Suppressor macrophage treated with lipopolysaccharide for 1 hour (primary cell): ENCODE measurements at places on chromosomes 13 and 19.

GRCh38 chr19:17550076-17550667 is 5.3 kb upstream of the COLGALT1 start:
- DNase-seq = no peak

GRCh38 chr13:33326246-33326645 is 40.7 kb upstream of the STARD13 start:
- DNase-seq = no peak

DNA sequence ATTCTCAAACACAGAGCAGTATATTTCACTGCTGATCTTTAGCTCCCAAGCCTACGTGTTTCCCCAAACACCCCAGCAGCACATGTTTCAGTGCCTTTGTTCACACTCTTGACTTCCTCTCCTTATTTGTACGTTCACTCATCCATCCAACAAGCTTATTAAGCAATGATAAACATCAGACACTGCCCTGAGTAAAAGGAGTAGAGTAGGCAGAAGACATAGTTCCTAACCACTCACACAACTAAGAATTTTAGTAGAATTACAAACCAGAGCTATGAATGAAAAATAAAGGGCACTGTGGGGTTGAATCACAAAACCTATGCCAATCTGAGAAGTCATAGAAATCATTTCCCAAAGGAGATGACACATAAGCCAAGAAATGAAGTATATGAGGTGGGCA is 213.5 kb downstream of the DIAPH3 start:
- no peak for DNase-seq

DNA sequence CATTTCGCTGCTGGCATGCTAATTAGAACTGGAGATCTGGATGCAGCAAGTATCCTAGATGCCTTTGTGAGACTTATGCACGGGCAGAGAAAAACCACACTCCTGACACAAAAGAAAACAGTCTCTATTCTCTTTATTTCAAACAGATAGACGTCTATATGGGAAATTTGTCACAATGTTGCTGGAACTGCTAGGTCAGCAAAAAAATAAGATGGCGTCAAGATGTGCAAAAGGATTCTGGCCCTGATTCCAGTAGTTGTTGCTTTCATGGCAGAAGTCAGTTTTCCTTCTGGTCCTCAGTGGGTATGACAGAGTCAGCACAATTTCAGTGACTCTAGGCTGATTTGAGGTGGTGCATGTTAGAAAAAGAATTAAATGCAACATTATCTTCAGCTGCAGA is 1068.0 kb downstream of the SLITRK5 start:
- DNase-seq = no peak

DNA sequence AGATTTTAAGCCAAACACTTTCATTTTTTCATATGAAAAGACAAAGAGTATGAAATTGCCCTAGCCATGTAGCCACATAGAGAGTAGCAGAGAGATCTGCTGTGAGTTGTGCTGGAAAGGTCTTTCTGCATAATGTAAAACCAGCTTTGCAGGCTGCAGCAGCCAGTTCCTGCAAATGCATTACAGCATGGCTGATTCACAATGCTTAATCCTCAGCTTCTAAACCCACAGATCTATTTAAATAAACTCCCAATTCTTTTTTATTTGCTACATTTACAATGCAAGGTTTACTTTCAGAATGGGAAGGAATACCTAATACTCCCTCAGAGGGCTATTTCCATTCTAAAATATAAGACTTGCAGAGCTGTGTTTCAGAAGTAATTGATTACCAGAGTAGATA is 185.6 kb upstream of the STARD13 start:
- no peak for DNase-seq

- peak; percentile 67 for DNase-seq
These were observed 1.2 kb upstream of the FBXL3 start for GRCh38 chr13:77028202-77028601.

DNA sequence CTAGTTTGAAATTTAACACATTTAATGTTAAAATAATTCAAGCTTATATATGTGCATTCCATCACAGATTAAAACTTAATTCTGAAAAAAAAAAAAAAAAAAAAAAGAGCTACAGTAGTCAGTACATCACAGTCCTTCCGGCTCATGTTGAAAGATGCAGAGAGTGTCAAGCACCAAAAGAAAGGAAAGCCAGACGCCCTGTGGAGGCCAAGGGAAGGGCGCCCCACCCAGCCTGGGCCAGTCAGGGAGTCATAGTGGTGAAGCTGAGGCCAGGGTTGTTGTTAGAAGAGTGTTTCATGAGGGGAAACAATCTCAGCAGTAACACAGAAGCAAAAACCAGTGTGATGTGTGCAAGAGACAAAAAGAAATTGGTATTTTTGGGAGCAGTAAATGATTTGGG is 375.3 kb downstream of the MTUS2 start:
- DNase-seq = no peak

DNA sequence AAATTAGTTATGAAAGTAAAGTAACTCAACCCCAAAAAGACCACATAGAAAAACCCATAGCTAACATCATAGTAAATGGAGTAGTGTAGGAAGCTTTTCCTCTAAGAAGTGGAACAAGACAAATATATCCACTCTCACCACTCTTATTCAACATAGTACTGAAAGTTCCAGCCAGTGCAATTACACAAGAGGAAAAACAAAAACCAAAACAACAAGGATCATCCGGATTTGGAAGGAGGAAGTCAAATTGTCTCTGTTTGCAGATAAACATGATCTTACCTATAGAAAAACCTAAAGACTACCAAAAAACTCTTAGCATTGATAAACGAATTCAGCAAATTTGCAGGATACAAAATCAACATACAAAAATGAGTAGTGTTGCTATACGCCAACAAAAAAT is 8.5 kb upstream of the SIGLEC8 start:
- peak; percentile 44 for DNase-seq

DNA sequence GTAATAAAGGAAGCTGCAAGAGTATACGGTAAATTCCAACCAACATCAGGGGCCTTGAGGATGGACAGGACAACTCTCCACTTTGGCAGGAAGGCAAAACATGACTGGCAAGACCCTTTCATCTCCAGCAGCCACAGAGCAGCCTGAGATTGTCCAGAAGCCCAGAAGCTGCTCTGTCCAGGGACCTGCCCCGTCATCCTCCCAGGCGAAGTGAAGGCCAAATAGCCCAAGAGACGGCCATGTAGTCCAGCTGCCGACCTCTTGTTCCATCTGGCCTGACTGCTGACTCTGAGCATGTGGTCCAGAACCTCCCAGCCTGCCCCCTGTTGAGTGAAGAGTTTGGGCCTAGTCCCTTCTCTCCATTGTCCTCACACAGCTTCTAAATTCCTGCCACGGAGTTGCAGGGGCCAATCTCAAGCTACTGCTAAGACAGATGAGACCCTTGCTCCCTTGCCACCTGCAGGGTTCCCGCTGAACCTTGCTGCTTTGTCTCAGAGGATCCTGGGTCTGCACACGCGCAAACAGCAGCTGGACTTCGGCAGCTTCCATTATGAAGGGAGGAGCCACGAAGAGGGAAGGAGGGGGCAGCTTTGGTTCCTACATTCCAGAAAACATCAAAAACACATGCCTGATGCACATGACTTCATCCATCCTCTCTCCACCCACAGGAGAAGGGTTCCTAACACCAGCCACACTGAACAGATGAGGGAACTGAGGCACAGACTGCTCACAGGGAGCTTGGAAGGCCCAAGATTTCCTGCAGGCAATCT is 196.9 kb downstream of the KATNAL1 start:
- DNase-seq = no peak

GRCh38 chr13:105817498-105817897 is 718.0 kb downstream of the EFNB2 start:
- no peak for DNase-seq

GRCh38 chr13:100543872-100544602 is 44.6 kb downstream of the GGACT start:
- peak; percentile 22 for DNase-seq

DNA sequence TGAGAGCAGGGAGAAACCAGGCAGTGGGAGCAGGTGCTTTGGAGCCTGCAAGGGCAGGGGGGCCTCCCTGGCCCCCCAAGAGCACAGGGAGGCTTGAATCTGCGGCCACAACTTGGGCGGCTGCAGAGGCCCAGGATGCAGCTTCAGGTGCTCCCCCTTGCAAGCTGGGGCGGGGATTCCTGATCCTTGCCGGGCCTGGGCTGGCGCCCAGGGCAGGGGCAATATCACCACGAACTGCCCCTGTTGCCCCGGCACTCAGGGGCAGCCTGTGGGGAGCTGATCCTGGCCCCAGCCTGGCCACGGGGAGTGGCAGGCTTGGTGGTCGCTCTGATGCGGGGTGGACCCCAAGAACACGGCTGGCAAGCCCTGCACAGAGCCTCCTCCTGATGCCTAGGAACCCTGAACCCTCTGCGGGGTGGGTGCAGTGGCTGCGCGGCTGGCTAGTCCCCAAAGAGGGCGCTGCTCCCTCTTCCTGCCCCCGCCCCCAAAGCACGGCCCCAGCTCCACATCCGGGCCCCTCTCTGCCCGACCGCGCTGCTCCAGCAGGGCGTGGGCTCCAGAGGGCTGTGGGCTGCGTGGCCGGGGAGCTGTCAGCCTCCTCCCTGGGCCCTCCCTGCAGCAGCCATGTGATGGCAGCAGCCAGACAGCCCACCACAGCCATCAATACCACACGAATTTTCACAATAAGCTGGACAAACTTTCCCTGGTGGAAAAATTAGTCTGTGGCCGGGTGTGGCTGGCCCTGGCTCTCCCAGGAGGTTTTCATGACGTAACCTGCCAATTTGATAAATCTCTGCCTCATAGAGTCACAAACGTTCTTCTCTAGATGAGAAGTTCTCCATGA is 21.0 kb downstream of the TNFSF9 start:
- peak; percentile 68 for DNase-seq

- DNase-seq = no peak
These were observed 7.5 kb upstream of the RBM26 start for GRCh38 chr13:79413521-79413920.

GRCh38 chr13:98972627-98973026 is 5.2 kb downstream of the DOCK9 start:
- no peak for DNase-seq

GRCh38 chr19:17765069-17765618 is 13.9 kb downstream of the FCHO1 start:
- peak; percentile 90 for DNase-seq

DNA sequence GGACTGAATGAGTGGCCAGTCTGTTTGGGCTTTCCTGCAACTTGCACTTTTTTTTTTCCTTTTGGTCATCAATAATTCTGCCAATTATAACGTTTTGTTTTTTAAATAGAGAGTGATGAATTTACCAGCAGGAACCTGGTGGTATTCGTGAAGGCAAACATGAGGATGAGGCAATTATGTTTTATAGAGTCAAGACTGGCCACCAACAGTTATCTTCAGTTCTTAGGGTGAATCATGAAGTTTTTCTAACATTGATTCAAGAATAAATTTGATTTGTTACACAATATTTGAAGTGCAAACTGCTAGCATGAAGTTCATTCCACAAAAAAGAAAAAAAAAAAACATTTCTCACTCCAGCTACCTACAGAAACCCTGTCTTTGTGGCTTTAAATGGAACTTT is 244.5 kb downstream of the SPRY2 start:
- DNase-seq = no peak

GRCh38 chr13:96617528-96617927 is 376.7 kb downstream of the OXGR1 start:
- DNase-seq = no peak

GRCh38 chr19:40718774-40719391 is 2.0 kb downstream of the ITPKC start:
- no peak for DNase-seq

DNA sequence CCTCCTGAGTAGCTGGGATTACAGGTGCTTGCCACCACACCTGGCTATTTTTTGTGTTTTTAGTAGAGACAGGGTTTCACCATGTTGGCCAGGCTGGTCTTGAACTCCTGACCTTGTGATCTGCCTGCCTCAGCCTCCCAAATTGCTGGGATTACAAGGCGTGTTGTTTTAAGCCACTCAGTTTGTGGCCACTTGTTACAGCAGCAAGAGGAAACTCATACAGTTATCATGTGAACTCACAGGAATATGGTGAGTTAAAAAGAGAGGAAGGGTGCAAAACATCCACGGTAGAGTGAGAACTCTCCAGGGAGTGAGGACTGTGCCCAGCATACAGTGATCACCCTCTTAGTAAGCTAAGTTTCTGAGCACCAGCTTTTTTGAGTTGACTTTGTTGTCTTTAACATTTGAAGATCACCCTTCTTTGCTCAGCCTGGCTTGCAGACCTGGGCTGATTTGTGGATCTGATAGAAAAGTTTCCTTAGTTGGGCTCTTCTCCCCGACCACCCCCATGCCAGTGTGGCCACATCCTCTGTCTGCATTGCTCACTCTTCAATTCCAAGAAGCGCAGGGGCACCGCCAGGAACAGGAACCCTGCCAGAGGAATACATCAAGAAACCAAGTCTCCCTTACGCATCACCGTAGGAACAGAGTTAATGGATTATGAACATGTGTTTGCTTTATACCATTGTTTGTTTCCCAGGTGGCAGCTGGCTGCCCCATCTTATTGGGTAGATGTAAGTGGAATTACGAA is 16.0 kb downstream of the ALOX5AP start:
- DNase-seq = no peak

GRCh38 chr19:13160557-13160956 is 10.3 kb downstream of the IER2 start:
- DNase-seq = peak; percentile 75

DNA sequence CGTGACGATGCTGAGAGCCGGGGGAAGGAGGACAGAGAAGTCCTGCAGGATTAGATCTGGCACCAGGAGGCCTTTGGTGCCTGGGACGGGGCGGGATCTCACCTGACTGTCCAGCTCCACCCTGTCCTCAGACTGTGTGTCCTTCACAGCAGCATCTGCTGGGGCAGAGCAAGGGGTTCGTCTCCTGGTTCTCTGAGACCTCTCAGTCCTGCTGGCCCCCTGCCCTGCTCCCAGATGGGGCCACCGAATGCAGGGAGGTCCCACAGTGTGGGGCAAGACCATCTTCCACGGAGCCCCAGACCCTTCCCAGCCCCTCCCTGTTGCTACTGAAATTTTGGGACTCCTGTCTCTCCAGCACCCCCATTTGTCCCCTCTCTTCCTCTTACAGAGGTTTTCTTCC is 4.5 kb downstream of the LILRB3 start:
- no peak for DNase-seq

DNA sequence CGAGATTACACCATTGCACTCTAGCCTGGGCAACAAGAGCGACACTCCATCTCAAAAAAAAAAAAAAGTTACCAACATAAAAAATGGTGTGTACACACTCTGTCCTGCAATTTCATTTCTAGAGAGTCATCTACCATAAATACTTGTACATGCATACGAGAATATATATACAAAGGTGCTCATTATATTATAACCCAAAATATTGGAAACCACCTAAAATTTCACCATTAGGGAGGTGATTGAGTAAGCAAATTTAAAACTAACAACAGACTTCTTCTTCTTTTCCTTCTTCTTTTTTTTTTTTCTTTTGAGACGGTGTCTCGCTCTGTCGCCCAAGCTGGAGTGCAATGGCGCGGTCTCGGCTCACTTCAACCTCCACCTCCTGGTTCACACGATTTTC is 7.4 kb upstream of the C5AR1 start:
- DNase-seq = peak; percentile 79

GRCh38 chr19:55406826-55407549 is 600 bp downstream of the UBE2S start:
- DNase-seq = peak; percentile 77

- no peak for DNase-seq
These were observed 40.7 kb downstream of the GARRE1 start for GRCh38 chr19:34295103-34295502.
